ENCODE measurements at places on chromosomes 16 and 17.

DNA sequence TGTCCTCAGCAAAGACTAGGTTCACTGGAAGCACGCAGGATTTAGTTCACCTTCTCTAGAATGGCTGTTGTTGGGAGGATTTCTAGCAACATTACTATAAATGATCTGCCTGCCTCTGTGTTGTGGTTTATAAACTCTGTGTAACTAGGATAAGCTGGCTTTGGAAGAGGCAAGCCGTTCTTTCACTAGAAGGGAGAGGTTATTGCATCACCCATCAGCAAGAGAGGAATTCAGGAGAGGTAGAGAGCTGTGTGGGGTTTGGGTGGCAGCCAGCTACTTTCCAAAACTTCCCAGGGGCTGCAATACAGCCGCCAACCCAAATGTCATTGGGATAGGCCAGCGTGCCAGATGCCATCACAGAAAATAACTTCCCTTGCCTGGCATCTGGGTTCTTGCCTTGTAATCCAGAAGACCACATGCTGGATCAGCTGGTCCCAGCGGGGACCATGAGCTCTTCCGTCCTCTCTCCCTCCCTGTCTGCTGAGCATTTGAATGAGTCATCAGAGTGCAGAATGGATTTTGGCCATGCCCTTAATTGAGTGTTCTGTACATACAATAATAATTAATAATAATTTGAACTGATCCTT, 95.7 kb upstream of the RBFOX1 start:
- DNase-seq, result no peak

GRCh38 chr16:81041696-81042095, 6.1 kb downstream of the ATMIN start:
- no peak for DNase-seq

GRCh38 chr16:29644973-29645693, 17.9 kb upstream of the SPN start:
- DNase-seq, result no peak

- no peak for DNase-seq
Measured at GRCh38 chr16:24838554-24839266, 7.1 kb upstream of the SLC5A11 start.

GRCh38 chr17:56158344-56158743, 5.1 kb downstream of the ANKFN1 start:
- no peak for DNase-seq

DNA sequence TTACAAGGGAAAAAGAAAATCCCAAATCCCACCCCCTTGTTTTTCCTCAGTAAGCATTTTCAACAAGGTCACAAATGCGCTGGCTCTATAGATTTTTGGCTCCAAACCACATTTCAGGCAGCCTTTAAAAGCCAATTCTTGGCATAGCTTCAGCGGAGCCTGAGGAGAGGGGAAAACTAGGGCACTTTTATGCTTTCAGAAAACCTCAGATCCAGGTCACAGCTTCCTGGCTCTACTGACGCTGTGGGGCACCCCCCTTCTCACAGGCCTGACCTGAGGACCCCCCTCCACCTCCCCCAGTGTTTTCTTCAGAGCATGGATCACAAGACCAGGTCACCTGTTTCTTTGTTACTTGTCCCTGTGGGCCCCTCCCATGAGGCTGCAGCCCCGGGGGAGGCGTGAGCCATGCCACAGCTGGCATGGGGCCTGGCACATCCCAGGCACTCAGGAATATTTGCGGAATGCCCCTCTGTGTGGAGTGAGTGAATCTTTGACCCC, 30.1 kb upstream of the MTSS2 start:
- no peak for DNase-seq

GRCh38 chr16:155031-155398, 2.6 kb downstream of the HBZ start:
- DNase-seq, result no peak

DNA sequence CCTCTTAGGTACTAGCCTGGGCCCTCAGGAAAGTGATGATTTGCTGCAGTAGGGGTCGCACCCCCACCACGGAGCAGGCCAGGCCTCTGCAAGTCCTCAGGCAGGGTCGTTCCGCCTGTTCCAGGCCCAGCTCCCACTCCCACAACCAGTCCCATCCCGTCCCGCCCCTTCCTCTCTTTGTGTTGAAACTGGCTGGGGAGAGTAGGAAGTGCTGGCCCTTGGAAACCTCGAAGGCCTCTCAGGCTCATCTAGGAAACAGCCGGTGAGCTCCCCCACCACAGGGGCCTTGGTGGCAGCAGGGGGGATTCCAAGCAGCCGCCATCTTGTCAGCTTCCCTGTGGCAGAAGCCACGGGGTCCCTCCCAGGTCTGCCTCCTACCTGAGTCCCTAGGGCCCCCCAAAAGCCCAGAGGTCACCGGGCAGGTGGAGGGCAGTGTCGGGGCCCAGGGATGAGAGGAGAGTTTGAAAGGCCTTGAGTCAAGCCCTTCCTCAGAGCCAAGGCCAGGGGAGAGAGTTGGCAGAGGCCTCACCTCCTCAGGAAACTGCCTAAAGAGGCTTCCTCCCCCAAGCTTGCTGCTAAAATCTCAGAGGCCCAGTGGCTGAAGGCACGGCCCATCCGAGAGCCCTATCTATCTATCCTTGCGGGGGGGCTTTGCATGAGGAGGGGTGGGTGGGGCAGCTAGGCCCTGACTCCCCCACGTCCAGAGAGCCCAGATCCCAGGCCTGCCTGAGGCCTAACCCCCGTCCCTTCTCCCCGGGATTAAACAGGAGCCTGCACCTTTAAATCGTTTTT, 22.2 kb downstream of the MMP15 start:
- no peak for DNase-seq

- no peak for DNase-seq
Measured at GRCh38 chr17:27466743-27467375, 10.6 kb downstream of the KSR1 start.

DNA sequence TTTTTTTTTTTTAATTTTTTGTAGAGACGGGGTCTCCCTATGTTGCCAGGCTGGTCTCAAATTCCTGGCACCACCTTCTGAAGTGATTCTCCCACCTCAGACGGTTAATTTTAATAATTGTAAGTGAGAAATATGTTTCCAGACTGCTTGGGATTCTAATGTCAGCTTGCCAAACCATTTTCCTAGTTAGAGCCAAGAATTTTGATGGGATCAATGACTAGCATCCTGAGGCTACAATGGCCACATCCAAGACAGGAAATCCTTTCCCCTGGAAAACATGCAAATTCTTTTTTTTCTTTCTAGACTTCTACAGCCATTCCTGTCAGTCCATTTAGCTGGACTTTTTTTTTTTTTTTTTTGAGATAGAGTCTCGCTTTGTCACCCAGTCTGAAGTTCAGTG, 32.6 kb downstream of the IGF2BP1 start:
- no peak for DNase-seq

DNA sequence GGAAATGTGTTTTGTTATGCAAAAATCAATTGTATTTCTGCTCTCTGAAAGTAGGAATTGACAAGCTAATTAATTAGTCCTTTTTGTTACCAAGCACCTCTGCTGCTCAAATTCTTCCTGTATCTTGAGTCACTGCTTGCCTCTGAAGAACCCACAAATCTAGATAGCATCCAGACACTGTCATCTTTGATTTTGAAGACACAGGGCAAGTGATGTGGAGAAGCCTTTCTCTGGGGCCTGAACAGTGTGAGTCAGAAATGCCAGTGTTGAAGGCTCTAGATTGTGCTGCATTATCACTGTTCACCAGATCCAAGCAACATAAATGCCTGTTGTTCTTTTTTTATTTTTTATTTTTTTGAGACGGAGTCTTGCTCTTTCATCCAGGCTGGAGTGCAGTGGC, 10.9 kb upstream of the ST6GALNAC1 start:
- DNase-seq, result no peak

DNA sequence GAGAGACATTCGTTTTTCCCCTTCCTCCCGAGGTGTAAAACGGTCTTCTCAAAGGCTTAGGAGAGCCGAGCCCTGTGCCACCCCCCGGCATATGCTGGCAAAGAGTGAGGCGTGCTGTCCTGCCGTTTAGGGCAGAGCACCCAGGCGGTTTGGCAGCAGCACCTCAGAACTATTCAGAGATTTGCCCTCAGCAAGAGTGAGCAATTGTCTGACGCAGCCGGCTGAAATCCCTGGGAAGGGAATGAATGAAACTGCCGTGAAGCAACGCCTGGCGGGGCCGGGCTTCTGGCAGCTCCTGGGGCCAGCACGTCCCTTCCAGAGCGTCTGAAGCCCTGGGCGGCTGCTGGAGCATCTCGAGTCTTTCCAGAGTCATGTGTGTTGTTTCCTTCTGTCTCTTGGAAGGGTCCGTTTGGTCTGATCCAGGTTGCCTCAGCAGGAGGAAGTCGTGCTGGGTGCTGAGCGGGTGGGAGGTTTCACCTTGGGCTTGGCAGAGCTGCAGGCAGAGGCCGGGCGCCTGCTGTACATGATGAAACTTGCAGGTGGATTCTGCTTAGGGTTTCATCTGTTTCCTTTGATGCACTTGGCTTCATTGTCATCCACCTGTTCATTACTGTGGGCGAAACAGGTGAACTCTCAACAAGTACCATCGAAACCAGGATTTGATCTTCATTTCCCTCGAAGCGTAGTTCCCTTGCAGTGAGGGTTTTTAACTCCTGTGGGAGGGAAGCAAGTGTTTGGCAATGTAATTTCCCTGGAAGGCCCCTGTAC, 35.4 kb downstream of the TBCD start:
- no peak for DNase-seq

DNA sequence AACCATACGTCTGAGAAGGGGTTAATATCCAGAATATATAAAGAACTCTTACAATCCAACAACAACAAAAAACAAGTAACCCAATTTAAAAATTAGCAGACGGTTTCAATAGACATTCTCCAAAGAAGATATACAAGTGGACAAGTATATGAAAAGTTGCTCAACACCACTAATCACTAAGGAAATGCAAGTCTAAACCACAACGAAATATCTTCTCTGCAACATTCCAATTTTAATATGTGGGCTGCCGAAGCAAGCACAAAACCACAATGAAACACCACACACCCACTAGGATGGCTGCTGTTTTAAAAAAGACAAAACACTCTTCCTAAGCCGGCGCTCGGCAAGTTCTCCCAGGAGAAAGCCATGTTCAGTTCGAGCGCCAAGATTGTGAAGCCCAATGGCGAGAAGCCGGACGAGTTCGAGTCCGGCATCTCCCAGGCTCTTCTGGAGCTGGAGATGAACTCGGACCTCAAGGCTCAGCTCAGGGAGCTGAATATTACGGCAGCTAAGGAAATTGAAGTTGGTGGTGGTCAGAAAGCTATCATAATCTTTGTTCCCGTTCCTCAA, 5.9 kb upstream of the SLC13A2 start:
- no peak for DNase-seq

DNA sequence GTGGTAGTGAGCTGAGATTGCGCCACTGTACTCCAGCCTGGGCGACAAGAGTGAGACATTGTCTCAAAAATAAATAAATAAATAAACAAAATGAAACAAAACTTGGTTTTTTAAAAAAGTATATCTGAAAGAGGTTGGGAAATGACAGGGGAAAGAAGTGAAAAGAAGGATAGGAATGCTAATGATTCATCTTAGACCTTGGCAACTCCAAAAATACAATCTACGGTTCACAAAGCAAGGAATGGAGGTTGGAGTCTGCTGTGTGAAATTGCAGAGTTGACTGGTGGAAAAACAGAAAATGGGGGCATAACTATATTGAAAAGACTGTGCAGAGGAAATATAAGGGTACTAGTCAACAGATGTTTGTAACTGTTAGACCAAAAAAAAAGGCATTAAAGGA, 40.0 kb upstream of the CD300E start:
- no peak for DNase-seq

GRCh38 chr16:15903960-15904359, 15.6 kb upstream of the CEP20 start:
- no peak for DNase-seq

- no peak for DNase-seq
Measured at GRCh38 chr16:50384500-50385135, 15.8 kb upstream of the BRD7 start.

DNA sequence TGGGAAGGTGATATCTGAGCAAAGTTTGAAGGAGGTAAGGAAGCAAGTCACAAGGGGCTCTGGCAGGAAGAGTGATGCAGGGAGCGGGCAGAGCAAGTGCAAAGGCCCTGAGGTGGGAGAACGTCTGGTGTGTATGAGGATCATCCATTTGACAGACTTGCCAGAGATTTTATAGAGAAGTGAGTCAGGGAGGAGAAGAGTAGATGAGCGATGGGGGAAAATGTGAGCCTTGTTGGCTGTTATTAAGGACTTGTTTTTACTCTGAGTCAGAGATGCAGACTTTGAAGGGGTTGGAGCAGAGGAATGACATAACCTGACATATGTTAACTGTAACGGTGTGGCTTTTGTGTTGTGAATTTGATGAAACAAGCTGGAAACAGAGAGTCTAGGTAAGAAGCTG, 3.5 kb upstream of the CLEC10A start:
- no peak for DNase-seq

GRCh38 chr17:80709090-80709695, 164.6 kb downstream of the RPTOR start:
- no peak for DNase-seq

DNA sequence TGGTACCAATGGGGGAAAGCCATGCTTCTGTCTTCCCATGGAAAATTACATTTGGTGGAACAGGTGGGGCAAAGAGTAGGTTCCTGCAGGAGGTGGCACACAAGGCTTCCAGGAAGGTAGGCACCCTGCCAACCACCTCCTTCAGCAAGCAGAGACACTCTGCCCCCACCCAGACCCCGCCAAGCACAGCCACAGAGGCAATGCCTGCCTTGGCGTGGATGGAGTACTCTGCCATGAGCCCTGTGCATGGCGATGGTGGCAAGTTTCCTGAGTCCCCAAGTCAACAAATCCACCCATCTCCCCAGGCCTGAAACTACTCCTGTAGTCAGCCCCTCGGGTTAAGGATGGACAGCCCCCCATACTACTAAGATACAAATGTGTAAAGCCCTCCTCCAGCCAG, 119.2 kb upstream of the GNAO1 start:
- no peak for DNase-seq

DNA sequence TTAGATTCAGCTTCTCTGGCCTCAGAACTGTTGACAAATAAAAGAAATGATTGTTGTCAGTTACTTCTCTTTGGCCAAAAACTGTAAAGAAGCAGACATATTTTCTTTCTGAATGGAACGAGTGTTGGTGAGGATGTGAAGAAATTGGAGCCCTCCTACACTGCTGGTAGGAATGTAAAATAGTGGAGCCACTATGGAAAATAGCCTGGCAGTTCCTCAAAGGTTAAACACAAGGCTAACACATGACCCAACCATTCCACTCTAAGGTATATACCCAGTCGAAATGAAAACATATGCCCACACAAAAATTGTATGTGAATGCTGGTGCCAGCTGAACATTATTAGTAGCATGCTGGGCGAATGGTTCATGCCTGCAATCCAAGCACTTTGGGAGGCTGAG, 14.2 kb upstream of the KRT24 start:
- DNase-seq, result no peak
